Myocyte (in vitro differentiated cells): ENCODE measurements at places on chromosomes 5 and 9.
A peak's percentile ranks its signal among the peaks of the same experiment; 100 is the strongest.

DNA sequence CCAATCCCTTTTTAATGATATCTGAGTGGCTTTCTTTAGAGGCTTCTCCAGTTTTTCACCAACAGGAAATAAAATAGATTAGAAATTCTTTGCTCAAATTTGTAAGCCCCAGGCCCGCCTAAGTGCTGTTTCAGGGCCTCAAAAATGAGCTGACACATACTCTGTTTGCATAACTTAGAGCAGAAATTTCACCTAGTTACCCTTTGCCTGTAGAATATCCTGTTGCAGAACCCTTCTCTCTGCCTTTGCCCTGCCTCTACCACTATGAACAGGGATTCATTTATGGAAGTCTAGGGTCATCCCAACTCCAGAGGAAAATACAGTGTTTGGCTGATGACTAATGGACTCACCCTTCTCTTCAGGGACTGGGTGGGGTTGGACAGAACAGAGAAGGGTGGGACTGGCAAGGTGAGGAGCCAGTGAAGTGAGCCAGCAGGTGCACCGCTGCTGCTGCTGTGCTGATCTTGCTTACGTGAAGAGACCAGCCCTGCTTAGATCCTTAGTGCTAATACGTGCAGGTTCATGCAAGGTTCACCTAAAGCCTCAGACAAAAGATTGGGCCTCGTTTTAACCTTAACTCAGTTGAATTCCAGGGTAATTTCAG, 22.8 kb downstream of the OSTF1 start:
- DNase-seq, result no peak

DNA sequence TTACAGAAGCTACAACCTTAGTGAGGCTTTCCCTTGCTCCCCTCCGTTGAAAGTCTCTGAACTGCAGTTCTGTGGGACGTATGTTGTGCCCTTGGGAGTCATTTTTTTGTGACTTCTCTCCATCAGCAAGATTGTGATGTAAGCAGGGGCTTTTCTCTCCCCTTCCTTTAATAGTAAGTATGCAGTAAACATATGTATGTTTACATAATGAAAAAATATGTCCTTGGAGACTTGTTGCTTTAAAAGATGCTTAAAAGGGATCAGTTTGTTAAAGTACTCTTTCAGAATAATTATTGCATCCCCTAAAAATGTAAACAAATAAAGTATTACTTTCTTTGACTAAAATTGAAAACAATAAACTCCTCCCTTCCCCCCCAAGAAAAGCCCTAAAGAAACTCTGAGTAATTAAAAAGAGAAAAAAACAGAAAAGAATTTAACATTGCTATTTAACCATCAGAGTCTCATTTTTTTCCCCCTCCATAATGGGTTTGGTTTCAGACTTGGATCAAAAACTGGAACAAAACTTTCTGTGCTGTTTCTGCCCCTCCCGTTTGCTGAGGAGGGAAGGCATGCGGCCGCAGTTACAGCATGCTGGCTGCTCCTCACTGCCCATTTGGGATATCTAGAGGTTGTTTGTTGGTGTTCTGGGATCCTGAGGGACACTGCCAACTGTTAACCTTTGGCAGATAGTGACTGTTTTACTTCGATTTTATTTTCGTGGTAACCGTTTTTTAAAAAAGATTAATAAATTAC, 40.2 kb downstream of the TRIO start:
- DNase-seq, result peak; percentile 63

DNA sequence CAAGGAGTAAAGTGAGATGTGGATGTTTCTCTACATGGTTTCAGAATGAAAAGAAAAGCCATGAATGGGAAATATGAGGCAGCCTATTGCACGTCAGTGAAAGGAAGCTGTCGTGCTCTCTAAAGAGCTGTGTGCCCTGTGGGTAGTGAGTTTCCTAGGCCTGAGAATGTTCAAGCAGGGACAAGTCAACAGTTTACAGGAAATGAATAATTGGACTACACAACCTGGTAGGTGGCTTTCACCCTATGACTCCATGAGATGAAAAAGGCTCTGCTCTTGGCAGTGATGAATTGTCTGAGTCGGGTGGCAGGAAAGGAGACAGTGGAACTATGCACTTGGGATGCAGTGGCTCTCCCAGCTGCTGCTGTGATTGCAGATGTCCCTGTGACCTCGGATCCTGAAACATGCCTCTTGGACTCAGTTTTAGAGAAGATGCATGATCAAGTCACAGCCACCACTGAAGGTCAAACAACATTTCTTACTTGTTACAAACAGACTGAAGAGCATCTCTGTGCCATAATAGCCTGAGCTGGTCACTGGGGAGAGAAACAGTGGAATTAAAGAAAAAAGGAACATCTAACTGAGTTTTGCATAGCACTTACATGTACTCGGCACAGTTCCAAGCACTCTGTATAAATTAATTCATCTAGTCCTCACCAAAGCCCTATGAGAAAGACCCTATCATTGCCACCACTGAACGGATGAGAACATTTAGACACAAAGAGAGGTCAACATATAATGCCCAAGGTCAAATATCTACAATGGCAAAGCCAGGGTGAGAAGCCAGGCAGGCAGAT, 293.7 kb downstream of the SPOCK1 start:
- DNase-seq, result no peak

DNA sequence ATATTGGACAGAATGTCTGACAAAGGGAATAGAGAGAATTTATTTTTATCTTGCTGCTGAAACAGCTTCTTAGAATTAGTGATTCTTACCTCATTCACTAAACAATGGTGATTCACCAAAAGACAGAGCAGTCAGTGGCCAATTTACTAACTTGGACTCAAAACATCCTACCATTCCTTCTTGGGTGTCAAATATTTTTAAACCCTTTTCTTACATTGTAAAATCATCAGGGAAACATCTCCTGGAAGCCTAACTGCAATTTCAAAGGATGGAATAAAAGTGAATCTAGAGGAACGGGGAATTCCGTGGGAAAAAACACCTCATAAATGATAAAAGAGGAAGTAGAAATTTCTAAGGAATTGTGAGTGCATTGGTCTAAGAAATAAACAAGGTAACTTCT, 97.7 kb downstream of the LHFPL2 start:
- no peak for DNase-seq

DNA sequence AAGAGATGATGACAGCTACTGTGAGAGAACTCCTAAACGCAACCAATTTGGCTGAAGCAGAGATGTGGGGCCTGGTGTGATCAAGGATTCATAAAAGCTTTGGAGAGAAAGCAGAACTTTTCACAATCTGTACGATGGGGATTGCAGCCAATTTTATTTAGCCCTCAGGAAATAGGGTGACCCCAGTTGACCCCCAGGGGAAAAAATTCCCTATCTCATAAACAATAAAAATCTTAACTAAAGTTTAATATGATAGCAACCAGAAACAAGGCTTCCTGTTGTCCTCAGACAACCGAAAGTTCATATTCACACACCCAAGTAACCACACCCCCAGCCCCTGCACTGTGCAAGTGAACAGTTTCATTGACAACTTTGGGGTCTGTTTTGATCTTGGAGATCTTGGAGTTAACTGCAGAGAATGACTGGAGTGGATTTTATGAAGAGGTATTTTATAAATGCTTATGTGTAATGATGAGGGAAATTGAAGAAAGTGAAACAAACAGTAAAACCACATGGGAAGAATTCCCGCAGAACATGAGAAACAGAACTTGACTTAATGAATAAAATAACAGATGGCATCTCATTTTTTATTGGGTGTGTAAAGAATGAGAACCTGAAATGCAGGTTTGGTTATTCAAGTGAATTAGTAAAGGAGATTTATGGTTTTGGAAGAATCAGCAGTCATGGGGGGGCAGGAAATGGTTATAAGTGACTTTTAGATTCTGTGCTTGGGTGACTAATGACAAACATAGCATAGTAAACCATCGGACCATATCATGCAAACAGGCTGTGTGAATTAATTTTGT, 94.5 kb downstream of the PDE4D start:
- no peak for DNase-seq

GRCh38 chr9:82488313-82489200, 500.0 kb downstream of the SPATA31D1 start:
- peak; percentile 69 for DNase-seq

GRCh38 chr9:86722706-86723075, 224.6 kb downstream of the GAS1 start:
- DNase-seq, result no peak

GRCh38 chr9:133583586-133583985, 25.6 kb downstream of the FAM163B start:
- DNase-seq, result no peak

- DNase-seq, result no peak
Observed at GRCh38 chr5:159210846-159211245, 1.5 kb upstream of the RNF145 start.

- DNase-seq, result peak; percentile 52
Observed at GRCh38 chr5:115599502-115599901, 2.8 kb downstream of the TICAM2 start.

DNA sequence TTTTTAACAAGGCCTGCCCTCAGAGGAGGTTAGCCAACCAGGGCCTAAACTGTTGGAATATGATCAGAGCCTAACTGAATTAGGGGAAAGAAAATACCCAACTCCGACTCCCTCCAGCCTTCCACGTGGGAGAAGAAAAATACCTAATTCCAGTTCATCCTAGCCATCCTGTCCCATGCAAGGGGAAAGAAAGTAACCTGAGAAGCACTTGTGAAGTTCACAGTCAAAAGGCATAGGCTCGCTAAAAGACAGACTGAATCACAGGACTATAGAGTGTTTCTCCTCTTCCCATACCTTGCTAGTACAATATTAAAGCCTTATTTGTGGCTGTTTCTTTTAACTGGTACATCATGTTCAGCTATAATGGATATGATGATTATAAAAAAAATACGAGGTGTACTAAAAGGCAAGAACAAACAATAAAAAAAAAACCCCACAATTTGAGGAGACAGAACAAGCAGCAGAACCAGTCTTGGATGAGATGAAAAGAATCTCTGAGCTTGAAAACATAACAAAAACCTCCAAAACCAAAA, 18.0 kb upstream of the ATP10B start:
- DNase-seq, result no peak

DNA sequence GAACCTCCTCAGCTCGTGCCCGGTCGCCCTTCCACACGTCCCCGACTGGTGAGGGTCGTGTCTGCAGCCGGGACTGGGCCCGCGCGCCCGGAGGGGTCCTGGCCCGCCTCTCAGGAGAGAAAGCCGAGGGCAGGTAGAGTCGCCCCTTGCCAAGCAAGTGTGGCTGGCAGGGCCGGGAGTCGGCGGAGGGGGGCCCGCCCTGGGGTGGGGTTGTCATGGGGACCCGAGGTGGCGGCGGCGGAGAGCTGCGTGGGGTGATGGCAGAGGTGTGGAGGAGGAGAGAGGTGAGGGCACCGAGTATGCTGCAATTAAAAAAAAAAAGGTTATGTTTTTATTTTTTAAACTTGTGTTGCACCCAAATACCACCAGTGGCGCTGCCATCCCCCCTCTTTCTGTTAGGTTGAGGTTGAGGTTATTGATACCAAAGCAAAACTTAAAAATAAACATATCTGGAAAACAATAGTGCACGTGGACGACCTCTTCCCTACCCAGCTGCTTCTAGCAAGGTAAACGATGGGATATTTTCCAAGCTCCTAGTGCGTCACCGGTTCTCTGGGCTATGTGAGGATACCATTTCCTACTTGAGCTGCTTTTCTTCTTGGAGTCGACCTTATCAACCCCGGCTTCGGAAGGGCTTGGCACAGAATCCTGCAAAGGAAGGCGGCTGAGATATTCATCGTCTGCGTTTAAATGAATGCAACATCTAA, 660 bp downstream of the SCAMP1 start:
- DNase-seq, result peak; percentile 37

DNA sequence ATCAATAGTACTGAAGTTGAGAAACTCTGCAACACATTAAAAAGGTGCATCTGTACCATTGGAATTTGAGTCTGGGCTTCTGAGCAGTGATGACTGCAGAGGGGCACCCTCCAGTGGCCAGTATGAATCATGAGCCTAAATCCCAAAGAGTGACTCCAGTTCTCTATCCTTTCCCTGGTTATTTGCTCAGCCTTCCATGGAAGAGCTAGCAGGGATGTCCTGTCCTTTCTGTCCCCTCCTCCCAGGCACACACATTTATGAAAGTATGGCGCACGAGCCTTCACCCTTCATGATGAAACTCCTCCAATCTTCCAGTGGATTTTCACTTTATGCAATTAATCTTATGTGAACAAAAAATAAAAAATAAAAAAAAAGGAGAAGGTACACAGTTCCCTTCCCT, 81.0 kb downstream of the ESM1 start:
- DNase-seq, result peak; percentile 69

- peak; percentile 70 for DNase-seq
Observed at GRCh38 chr9:97773723-97774122, 76.6 kb upstream of the XPA start.

GRCh38 chr9:706606-707459, 134.7 kb upstream of the DMRT1 start:
- peak; percentile 69 for DNase-seq

- DNase-seq, result peak; percentile 97
Observed at GRCh38 chr9:93098236-93098946, 2.4 kb downstream of the CARD19 start.

GRCh38 chr5:6745706-6746222, 32.5 kb downstream of the TENT4A start:
- DNase-seq, result peak; percentile 61

- no peak for DNase-seq
Observed at GRCh38 chr9:77511525-77511924, 136.6 kb downstream of the GNA14 start.

GRCh38 chr5:122690266-122690665, 84.6 kb upstream of the SNX2 start:
- peak; percentile 6 for DNase-seq

GRCh38 chr9:116274293-116274692, 120.7 kb downstream of the PAPPA start:
- DNase-seq, result peak; percentile 84

GRCh38 chr5:81788329-81788728, 37.4 kb upstream of the SSBP2 start:
- DNase-seq, result no peak

- DNase-seq, result no peak
Observed at GRCh38 chr5:66701244-66701643, 105.1 kb downstream of the MAST4 start.

GRCh38 chr5:169651526-169651925, 14.5 kb downstream of the DOCK2 start:
- no peak for DNase-seq

DNA sequence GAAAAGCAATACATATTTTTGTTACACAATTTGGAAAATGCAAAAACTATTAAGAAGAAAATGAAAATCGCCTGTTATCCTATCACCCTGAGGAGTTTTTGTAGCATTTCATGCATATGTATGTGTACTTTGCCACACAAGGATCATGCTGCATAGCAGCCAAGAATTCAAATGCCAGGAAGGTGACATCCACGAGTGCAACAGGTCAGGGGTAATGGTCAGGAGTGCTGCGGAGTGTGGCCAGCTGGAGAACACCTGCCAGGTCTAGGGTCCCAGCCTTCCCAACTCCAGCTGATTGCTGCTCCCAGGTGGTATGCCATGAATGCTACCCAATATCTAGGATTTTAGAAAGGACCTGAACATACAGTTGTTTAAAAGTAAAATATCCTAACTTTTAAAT, 617.1 kb downstream of the PRELID2 start:
- no peak for DNase-seq

- no peak for DNase-seq
Observed at GRCh38 chr9:129886226-129887174, 51.2 kb downstream of the USP20 start.

- no peak for DNase-seq
Observed at GRCh38 chr9:98455256-98456155, 200.1 kb upstream of the TBC1D2 start.
